Inflammatory macrophage treated with lipopolysaccharide for 4 hours (primary cell): ENCODE measurements at places on chromosomes 7 and 10.

DNA sequence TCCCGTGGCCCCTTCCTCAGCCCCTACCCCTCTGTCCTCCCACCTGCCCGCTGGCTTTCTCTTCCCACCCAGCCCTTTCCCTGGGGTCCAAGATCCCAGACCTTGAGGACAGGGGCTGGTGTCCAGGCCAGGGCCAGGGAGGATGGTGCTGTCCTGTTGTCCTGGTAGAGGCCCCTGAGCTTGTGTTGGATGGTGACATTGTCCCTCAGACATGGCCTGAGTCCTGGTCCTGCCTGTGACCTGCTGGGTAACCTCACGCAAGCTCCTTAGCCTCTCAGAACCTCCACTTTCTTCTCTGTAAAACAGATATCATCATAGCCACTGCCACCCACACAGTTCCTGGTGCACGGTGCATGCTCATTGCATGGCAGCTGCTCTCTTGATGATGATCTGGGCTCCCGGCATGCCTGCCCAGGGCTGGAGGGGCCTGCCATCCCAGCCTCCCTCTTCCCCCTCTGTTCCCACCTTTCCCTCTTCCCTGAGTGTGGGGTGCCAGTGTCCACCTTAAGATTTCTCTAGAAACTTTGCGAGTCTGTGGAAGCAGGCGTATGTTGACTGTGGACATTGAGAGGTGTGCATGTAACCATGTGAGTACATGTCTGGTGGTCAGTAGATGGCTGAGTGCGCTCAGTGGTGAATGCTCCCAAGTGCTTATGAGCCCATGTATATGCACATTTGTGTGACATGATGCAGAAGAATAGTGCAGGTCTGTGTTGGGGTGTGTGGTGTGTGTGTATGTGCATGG lies 60.4 kb downstream of the NEURL1 start:
- peak; percentile 84 for DNase-seq

DNA sequence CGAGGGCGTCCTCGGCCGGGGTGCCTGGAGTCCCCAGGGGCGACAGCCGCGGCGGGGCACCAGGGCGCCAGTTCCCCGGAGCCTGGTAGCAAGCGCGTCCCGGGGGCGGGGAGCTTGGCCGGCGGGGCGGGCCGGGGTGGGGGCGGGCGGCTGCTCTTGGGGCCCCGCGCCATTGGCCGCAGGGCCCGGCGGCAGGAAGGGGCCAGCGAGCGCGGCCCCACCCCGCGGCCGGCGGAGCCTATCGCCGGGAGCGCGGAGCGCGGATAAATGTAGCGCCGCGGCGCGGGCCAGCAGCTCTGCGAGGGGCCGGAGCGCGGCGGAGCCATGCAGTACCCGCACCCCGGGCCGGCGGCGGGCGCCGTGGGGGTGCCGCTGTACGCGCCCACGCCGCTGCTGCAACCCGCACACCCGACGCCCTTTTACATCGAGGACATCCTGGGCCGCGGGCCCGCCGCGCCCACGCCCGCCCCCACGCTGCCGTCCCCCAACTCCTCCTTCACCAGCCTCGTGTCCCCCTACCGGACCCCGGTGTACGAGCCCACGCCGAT lies at the start of gene HHEX:
Gene HHEX (plus strand): TSS at position 293 of the 548 bp plus-strand sequence. CDS start 32 bp downstream, at position 325.
- peak; percentile 89 for DNase-seq

GRCh38 chr10:108982159-108982558 lies 941.2 kb downstream of the XPNPEP1 start:
- DNase-seq: no peak

DNA sequence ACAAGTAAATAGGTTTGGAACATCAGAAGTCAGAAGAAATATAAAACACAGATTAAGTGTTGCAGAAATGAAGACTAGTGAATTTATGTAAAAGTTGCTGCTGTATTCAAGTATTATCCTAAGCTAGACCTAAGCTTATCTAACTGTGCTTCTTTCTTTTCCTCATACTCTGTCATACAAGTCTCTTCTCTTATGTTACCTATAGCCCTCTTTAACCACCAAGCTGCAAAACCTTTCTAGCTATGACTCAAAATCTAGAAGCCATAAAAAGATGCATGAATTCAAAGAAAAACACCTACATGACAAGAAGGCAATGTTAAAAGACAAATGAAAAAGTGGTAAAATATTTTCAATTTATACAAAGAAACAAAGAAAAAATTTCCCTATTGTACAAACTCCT lies 23.0 kb downstream of the DENND11 start:
- DNase-seq: no peak

DNA sequence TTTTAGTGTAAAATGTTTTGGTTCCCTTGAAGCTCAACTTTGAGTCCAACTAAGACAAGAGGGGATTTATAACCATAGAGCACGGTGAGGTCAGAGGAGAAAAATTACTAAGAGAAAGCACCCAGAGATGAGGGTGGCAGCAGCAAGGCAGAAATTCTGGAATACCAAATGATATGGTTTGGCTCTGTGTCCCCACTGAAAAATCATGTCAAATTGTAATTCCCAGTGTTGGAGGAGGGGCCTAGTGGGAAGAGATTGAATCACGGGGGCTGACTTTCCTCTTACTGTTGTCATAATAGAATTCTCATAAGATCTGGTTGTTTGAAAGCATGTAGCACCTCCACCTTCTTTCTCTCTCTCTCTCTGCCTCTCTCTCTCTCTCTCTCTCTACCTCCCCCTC lies 19.4 kb upstream of the AKR1C1 start:
- no peak for DNase-seq

DNA sequence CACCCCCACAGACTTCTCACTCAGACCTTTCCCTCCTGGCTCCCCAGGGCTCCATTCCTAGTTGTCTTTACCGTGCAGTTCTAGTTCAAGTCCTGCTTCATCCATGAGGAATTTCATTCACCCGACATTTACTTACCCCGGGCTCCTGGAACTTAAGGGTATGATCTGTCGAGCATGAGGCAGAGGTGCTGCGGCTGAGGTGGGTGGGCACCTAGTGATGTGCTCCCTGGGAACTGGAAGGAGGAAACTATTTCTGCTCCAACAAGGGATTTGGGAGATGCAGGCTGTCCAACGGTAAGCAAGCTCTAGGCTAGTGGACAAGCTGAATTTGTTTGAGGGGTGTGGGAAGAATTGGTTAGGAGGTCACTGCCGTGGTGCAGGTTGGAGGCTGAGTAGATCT lies 30.2 kb upstream of the AQP1 start:
- no peak for DNase-seq

DNA sequence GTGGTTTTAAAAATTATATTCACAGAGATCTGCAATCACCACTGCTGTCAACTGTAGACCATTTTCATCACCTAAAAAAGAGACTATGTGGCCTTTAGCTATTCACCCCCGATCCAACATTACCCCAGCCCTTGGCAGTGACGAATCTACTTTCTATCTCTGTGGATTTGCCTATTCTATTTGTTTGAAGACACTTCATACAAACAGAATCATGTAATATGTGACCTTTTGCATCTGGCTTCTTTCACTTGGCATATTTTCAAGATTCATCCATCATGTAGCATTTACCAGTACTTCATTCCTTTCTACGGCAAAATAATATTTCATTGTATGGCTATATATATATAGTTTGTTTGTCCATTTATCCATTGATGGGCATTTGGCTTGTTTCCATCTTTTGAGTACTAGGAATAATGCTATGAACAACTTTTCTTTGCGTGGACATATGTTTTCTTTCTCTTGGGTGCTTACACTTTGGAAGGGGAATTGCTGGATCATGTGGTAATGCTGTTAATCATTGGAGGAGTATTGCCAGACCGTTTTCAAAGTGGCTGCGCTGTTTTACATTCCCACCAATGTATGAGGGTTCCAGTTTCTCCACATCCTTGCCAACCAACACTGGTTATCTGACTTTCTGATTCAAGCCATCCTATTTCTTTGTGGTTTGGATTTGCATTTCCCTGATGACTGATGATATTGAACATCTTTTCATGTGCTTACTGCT lies 22.3 kb downstream of the ADAMTS14 start:
- DNase-seq: no peak

DNA sequence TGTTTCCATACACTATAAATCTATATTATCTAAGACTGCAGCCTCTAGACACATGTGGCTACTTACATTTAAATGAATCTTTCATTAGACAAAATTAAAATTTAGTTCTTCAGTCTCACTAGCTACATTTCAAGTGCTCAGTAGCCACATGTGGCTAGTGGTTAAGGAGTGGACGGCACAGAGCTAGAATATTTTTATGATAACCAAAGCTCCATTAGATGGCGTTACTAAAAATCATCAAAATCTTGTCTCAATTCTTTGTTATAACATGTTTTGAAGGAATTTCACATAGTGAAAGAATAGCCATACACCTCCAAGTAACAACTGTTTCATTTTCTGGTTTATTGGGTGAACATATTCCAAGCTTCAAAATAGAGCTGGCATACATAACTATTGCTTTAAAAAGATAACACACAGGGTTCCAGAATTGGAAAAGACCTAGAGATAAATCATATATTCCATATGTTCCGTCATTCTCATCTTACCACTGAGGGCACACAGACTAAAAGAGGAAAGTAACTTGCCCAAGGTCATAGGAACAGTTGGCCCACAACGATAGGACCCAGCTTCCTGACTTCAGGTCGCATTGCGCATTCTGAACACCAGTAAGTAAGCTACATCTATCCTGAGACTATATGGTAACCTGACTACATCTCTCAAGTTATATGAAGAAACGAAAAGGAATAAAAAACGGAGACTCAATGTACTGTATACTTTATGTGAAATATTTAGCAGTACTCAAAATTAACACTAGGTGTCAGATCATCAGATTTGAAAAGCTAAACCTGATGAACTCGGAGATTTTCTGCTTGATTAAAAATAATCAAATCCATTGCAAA lies 66.6 kb downstream of the CAV1 start:
- DNase-seq: peak; percentile 45

DNA sequence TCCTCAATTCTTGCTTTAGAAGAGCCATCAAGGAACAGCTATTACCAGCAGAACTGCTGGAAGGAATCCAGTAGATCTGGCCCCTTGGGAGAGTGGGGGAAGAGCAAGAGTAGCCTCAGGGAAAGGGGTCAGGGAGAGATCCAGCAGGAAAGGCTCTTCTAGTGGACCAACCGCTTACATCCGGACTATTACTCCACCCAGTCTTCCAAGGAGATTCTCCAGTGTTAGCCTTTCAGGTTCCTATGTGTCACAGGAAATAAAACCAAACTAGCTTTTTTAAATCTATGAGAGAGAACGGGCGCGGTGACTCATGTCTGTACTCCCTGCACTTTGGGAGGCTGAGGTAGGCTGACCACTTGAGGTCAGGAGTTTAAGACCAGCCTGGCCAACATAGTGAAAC lies 34.3 kb downstream of the TET1 start:
- DNase-seq: no peak

DNA sequence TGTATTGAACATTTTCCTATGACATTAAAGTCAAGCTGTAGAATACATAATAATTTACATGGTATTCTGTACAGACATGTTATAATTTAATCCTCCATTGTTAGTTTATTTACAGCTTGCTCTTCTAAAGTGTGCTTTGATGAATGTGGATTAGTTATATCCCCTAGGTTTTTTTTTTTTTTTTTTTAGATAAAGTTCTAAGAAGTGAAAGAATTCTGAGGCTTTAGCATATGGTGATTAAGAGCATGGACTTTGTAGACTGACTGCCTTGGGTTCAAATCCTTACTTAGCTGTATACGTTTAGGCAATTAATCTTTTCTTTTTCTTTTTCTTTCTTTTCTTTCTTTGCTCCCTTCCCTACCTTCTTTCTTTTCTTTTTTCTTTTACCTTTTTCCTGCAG lies 44.9 kb downstream of the MKLN1 start:
- DNase-seq: no peak

DNA sequence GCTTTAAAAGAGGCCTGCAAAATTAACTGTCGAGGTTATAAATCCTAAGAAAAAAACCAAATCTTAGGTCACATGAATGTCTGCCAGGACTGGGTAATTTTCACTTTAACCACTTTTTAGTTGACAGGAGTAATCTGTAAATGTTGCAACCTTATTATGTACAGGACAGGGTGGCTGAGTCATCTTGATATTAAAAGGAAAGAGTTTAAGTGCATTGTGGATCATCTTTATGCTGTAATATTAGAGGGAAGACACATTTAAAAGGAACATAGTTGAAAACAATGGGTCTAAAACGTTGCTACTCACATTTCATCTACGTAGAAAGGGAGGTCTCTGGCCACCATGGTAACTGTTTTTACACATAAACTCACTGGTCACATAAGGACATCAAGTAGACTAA lies 115.5 kb downstream of the LSMEM1 start:
- no peak for DNase-seq

- no peak for DNase-seq
Observed at GRCh38 chr7:11480143-11480542, 351.9 kb downstream of the THSD7A start.

- no peak for DNase-seq
Observed at GRCh38 chr7:152076940-152077933, 51.8 kb downstream of the GALNT11 start.

GRCh38 chr10:25758511-25758910 lies 175.5 kb upstream of the MYO3A start:
- DNase-seq: no peak

DNA sequence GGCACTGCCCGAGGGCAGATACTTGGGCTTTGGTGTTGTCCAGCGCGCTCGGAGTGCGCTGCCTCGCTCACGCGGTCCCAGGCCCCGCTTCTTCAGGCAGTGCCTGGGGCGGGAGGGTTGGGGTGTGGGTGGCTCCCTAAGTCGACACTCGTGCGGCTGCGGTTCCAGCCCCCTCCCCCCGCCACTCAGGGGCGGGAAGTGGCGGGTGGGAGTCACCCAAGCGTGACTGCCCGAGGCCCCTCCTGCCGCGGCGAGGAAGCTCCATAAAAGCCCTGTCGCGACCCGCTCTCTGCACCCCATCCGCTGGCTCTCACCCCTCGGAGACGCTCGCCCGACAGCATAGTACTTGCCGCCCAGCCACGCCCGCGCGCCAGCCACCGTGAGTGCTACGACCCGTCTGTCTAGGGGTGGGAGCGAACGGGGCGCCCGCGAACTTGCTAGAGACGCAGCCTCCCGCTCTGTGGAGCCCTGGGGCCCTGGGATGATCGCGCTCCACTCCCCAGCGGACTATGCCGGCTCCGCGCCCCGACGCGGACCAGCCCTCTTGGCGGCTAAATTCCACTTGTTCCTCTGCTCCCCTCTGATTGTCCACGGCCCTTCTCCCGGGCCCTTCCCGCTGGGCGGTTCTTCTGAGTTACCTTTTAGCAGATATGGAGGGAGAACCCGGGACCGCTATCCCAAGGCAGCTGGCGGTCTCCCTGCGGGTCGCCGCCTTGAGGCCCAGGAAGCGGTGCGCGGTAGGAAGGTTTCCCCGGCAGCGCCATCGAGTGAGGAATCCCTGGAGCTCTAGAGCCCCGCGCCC lies at the start of gene NPY:
Gene NPY (plus strand): TSS at position 294 of the 802 bp plus-strand sequence. CDS start 1,051 bp downstream, outside the sequence.
- no peak for DNase-seq

DNA sequence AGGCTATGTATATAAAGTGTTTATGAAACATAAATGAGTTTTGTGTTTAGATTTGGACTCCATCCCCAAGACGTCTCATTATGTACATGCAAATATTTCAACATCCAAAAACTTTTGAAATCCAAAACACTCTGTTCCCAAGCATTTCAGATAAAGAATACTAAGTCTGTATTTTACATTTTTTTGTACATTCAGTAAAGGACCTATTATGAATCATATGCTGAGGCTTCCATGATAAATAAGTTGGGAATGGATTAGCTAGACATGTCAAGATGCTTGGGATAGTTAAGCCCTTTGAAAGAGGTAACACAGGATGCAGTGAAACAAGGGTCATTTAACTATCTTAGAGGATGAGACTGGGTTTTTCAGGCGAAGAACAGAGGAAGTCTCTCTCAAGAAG lies 262.9 kb downstream of the SNX13 start:
- no peak for DNase-seq
